AML-193 (cell line): ENCODE measurements at places on chromosomes 6 and 20.
A peak's percentile ranks its signal among the peaks of the same experiment; 100 is the strongest.

GRCh38 chr20:13638496-13639149 lies at the start of gene TASP1:
Gene TASP1, minus strand, starts transcription at chr20:13638932. Its CDS starts 8,854 bp downstream, at chr20:13630078.
- DNase-seq: peak; percentile 89

DNA sequence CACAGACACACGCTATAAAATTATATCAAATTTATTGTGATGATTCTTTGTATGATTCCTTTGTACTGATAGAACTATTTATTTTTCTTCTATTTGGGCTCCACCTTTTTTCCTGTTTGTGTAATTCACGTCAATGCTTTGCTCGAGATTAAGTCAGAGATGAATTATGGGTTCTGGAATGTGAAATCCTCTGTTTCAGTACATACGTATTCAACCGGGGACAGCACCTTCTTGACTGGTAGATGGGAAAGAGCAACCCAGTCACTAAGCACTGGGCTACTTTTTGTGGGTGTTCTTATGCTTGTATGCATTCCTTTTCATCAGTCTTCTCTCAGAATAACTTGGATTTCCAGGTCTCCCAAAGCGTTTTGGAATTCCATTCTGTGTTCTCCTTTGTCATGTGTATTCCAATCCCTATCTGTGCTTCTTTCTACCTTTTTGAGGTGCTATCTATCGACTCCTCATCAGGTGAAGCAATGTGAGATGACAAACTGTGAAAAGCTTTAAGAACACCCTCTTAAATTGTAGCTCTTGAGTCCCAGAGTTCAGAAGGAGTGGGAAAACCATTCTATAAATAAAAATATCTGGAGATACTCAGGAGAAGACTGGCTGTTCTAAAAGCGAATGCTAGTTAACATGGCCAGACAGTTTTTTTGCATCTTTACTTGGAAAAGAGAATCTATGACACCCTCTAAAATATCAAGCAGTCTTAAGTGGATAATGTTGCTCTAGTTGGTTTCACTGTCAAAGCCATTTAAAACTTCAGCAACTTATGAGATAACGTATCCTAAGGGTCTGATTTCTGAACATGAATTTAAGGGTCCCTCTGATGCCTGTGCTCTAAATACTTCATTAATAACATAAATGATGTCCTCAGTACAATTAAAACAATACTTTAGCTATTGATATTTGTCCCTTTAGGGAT lies 197.7 kb upstream of the PREP start:
- DNase-seq: no peak

DNA sequence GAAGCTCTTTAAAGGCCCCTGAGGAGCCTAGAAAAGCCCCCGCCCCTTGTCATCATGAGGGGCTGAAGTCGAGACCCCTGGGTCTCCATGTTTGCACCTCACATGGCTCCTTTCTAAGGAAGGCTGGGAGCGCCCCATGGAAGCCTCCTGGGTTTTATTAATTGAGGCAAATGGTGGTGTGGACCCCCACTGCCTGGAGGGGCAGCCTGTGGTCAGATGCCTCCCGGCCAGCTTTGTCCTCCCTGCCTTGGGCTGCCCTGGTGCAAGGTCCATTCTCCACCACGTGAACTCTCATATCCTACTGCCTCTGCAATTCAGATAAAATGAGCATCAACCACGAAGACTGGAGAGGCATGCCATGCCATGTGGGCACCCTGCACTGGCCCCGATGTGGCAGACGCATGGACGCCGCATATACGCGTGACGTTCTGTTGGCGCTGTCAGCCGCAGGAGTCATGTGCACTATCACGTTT lies 295.5 kb downstream of the TAF4 start:
- no peak for DNase-seq

GRCh38 chr6:24481449-24481848 lies 7.9 kb downstream of the GPLD1 start:
- no peak for DNase-seq

DNA sequence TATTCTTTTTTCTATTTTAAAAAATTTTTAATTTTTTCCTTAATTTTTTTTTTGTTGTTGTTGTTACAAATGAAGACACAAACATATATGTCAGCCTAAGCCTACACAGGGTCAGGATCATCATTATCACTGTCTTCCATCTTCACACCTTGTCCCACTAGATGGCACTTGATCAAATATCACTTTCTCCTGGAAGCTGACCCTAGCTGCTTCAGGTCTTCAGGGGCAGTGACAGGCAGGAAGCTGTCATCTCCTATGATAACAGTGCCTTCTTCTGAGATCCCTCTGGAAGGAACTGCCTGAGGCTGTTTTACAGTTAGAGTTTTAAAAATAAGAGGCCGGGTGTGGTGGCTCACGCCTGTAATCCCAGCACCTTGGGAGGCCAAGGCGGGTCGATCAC lies 70.2 kb upstream of the EEF1E1 start:
- DNase-seq: no peak

- DNase-seq: peak; percentile 35
Measured at GRCh38 chr6:114304304-114304887, 38.4 kb downstream of the HS3ST5 start.

DNA sequence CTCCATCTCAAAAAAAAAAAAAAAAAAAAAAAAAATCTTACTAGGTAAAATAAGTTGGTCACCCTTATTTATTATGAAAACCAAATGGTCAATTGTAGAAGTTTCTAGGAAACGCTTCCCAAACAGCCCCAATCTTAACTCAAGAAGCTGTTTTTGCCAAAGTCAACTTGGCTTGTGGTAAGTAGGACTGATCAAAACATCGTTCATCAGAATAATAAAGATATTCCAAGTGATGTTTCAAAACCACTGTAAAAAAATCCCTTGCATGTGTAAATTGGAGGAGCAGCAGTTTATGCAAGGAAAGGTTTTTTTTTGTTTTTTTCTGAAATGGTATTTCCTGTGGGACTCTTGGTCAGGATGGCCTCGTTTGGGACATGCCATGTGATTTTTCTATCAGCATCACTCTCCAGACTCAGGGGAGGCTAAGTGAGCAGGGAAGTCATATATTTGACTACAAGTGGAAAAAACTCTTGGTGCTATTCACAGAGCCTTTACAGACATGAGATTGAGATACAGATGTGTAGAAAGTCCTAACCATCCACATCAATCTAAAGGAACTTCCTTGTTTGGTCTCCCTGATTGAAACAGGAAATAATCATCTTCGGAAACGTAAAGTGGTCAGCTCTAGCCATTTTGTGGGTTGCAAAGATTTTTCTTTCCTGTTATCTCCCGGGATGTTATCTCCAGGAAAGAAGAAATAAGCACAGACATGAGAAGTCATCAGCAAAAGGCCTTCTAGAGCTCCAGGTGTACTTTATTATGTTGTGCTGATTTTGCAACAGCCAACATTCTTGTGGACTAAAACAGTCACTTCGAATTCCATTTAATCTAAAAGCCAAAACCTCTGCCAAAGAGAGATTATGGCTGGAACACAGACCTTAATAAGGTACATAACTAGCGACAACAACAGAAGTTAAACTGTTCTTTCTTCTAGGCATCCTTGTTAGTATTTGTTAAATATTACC lies 177.8 kb downstream of the EDN1 start:
- DNase-seq: no peak

DNA sequence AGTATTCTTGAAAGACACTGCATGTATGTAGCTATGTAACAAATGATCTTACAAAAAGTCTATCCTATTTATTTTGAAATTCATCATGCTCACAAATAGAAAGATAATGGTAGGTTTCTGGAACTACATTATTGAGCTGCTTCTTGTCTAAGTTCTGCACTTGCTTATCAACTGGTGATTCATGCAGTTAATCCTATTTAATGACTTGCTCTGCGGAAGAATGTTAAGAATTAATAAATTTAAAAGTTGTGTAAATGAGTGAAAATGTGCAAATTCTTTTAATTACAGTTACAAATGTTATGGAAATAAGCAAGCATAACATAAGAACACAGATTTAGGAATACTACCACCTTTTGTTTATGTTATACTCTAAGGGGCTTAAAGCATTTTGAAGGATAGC lies 67.1 kb upstream of the MCM9 start:
- DNase-seq: no peak

DNA sequence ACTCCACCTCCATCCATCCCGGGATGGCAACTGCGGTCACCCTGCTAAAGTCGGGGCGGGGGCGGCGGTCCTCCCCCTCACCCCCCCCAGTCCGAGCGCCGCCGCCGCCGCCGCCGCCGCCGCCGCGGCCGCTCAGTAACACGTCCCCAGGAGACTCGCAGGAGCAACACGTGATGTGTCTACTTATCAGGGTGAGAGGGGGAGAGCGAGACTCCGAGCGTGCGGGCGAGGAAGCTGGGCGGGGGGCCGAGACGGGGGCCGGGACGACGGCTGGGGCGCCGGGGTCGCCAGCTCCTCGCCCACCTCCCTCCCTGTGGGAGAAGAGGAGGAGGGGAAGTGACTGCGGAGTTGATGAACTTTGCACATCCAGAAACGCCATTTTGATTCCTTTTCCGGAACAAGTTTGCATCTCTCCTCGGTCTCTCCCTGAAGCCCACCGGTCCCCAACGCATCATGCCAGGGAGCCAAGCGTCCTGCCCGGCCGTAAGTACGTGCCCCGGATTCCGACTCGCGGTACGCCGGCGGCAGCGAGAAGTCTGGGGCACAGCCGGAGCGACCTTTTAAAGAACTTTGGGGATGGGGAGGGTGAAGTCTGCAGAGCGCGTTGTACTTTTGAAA lies at the start of gene RREB1:
TSS of gene RREB1 (plus strand) at position 384 of the 618 bp plus-strand sequence. CDS start 73,951 bp downstream, outside the sequence.
- peak; percentile 66 for DNase-seq

DNA sequence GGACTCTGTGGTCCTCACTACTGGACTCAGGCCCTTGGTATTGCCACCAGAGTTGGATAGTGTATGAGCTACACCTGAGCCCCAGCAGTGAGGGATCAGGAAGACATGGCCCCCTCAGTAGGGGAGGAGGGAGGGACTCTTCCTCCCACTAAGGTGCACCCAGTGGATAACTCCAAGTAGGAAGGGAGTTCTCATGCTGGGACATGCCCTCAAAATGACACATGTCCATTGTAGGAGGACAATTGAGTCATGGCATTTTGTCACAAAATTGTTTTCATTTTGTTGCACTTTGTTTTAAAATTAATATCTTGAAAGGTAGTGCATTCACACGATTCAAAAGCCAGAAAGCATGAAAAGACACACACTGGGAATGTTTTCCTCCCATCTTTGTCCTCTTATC lies 127.2 kb downstream of the FOXO3 start:
- DNase-seq: no peak

- no peak for DNase-seq
Measured at GRCh38 chr6:1015825-1016224, 296.1 kb upstream of the FOXQ1 start.

- no peak for DNase-seq
Measured at GRCh38 chr6:7161253-7161623, 53.5 kb downstream of the RREB1 start.

DNA sequence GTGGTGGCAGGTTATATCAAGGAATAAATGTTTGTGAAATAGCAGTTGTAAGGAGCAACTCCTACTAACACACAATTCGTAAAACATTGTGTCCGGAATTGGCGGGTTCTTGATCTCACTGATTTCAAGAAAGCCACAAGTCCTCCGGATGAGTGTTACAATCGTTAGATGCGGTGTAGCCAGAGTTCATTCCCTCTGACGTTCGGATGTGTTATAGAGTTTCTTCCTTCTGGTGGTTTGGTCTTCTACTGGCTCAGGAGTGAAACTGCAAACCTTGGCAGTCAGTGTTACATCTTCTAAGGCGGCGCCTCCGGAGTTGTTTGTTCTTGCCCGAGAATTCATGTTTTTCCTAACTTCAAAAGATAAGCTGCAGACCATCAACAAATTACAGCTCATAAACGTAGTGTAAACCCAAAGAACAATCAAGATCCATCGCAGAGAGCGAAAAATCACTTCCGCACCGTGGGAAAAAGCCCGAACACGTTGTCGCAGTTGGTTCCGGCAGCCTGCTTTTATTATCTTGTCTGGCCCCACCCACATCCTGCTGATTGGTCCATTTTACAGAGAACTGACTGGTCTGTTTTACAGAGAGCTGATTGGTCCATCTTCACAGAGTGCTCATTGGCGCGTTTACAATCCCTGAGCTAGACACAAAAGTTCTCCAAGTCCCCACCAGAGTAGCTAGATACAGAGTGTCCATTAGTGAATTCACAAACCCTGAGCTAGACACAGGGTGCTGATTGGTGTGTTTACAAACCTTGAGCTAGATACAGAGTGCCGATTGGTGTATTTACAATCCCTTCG lies 58.2 kb downstream of the TRIM27 start:
- peak; percentile 12 for DNase-seq

- no peak for DNase-seq
Measured at GRCh38 chr6:169802790-169803189, 51.4 kb downstream of the ERMARD start.

DNA sequence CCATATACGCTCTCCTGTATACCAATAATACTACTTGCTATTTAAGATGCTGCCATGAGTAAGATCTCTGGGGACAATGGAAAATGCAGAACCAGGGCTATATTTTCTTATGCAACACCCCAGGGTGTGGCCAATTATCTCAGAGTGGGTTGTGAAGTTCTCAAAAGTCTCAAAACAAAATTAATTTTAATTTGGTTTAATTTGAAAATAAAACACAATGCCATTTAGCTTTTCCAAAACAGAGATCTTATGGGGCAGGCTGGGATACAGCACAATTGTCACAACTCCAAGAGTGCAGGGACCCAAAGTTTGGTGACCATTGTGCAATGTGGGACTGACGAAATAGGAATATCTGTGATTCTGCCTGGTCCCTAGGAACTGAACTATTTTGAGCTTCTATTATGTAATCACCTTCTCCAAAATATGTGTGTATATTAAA lies 43.1 kb downstream of the MBOAT1 start:
- DNase-seq: peak; percentile 92

DNA sequence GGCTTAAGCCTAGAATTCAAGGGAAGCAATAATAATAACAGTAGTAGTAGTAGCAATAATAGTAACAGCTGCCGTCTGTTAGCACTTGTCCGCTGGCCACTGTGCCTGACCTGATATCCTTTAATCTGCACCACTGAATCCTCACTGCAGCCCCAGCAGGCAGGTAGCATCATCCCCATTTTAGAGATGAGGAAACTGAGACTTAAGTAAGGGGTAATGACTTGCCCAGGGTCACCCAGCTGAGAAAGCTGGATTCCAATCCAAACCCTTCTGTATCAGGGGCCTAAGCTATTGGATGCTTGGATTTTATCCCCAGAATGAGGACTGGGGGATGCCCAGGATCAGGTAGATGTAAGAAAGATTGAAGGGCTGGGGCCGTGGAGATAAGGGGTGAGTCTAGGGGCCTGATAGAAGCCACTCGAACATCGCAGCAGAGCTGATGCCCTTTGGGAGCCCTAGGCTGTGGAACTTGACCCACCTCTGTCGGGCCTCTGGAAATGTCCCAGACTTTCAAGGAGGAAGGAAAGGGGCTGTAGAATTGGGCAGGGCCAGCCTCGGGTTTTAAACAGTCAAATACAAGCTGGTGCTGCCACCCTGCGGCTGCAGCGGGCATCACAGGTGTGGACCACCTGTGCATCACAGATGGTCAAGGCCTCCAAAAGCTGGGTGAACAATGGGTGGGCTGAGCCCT lies 102.1 kb upstream of the MYL9 start:
- peak; percentile 10 for DNase-seq

- no peak for DNase-seq
Measured at GRCh38 chr6:119314885-119315272, 34.7 kb downstream of the MAN1A1 start.
